ENCODE measurements at places on chromosomes 3 and 15.

DNA sequence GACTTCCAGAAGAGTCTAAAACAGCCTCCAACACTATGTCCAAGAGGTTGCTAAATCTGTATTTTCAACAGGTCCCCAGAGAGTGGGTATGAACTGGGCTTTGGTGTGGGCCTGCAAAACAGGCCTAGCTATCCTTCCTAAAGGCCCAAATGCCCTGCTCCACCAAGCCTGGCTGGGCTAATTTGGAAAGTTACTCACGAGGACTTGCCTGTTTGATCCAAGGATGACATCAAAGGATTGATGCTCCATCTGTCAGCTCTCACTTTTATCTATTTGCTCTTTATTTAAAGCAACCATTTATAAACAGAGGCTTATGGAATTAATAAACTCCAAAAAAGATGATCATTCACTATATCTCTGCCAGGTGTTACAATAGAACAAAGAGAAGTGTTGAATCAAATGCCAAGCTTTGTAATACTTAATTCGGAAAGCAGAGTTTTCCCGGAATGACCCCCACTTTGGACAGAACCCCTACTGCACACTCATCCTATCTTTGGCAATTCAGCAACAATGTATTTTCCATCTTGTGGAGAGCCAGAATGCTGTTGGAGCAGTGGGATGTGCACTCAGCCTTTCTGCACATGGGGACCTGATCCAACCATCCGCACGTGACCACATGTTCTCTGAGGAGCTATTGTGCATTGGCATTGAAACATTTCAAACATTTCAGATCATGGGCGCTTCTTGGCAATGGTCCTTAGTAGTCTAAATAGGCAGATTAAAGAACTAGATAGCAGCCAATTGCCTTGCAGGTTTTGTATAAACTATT lies 163.3 kb upstream of the THBS1 start:
- no peak for DNase-seq

- no peak for DNase-seq
Observed at GRCh38 chr3:168269001-168269400, 173.3 kb upstream of the GOLIM4 start.

- no peak for DNase-seq
Observed at GRCh38 chr3:12116870-12117269, 41.8 kb downstream of the TIMP4 start.

- DNase-seq, result no peak
Observed at GRCh38 chr3:98779541-98780335, 16.6 kb downstream of the ST3GAL6 start.

- no peak for DNase-seq
Observed at GRCh38 chr3:61522060-61522459, 39.3 kb upstream of the PTPRG start.

DNA sequence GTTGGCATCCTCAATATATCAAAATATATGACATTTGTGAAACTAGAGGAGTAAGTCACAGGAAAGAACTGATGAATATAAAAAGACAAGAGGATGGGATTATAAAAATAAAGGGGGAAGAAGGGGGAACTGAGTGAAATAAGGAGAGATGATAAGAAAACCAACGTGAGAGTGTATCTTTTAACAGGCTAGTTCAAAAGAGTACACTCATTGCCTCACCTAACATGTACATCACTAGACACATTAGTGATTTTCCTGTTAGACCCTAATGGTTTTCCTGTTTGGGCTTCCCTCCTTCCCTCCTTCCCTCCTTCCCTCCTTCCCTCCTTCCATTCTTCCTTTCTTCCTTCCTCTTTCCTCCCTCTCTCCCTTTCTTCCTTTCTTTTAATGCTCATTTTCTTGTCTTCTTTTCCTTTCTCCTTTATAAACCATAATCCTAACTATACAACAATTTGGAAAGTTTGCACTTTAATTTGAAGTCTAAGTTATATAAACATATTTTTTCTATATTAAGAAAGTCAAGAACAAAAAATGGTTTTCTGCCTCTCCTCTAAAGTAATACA lies 35.8 kb downstream of the FSIP1 start:
- no peak for DNase-seq

DNA sequence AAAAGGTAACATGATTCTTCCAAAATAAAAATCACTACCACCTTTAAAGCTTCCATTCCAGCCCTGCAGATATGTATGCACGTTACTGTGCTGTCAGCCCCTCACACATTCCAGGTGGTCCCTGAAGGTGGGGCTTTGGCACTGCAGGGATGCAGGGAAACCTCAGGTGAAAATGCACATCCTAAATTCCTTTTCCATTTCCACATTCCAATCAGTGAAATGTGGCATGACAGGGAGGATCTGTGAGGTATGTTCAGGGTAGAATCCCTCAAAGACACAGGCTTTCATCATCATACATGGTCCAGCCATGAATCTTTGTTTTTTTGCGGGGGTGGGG lies 45.3 kb downstream of the CCR4 start:
- no peak for DNase-seq

GRCh38 chr3:190266913-190267290 lies 55.3 kb downstream of the CLDN1 start:
- DNase-seq, result no peak

DNA sequence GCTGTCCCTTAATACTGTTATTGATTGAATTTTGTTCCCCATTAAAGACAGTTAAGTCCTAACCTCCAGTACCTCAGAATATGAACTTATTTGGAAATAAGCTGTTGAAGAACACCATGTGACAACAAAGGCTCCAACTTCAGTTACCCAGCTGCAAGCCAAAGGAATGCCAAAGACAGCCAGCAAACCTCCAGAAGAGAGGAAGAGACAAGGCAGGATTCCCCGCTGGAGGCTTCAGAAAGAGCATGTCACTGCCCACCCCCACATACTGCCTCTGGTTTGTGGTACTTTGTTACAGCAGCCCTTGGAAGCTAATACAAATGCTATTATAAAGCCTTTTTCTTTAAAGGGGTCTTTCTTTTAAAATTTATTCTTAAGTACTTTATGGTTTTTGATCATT lies 18.4 kb upstream of the NEK10 start:
- DNase-seq, result no peak

- DNase-seq, result no peak
Observed at GRCh38 chr3:171261487-171261886, 198.7 kb downstream of the TNIK start.

- no peak for DNase-seq
Observed at GRCh38 chr3:150639262-150639661, 36.1 kb downstream of the SELENOT start.

GRCh38 chr3:184237211-184237610 lies 7.8 kb downstream of the VWA5B2 start:
- no peak for DNase-seq

DNA sequence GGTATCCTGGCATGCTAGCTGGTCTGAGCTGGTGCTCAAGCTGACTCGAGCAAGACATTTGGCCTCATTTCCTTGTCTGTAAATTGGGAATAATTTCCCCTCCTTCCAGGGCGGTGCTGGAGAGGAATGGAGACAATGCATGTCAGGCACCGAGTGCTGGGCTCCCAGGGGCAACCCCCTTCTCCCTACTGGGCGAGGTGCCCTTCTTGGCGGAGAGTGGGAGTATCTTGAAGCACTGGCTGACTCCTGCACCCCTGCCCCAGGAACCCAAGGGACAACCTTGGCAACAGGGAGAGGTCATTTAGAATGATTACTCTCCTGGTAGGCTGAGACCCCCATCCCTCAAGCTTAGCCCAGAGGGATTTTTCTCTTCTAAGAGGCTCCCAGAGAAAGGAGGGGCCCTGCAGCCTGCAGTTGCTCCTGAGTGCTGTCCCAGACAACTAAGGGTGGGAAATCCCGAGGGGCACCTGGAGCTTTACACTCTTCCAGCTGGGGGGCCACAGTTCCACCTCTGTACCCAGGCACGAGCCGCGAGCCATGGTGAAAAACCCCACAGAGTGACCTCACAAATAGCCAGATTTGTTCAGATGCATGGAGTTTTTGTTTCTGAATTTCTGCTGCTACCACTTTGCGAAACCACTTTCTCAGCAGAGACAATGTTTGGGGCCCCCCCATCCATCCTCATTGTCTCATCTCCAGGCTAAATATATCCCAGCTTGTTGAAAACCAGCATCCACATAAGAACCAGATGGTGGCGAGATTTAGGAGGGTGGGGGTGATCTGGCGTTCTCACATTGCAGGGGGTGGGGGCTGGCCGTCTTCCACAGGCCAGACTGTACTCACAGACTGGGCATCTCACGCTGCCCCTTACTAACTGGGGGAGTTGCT lies 44.8 kb downstream of the ABTB1 start:
- DNase-seq, result peak; percentile 47

DNA sequence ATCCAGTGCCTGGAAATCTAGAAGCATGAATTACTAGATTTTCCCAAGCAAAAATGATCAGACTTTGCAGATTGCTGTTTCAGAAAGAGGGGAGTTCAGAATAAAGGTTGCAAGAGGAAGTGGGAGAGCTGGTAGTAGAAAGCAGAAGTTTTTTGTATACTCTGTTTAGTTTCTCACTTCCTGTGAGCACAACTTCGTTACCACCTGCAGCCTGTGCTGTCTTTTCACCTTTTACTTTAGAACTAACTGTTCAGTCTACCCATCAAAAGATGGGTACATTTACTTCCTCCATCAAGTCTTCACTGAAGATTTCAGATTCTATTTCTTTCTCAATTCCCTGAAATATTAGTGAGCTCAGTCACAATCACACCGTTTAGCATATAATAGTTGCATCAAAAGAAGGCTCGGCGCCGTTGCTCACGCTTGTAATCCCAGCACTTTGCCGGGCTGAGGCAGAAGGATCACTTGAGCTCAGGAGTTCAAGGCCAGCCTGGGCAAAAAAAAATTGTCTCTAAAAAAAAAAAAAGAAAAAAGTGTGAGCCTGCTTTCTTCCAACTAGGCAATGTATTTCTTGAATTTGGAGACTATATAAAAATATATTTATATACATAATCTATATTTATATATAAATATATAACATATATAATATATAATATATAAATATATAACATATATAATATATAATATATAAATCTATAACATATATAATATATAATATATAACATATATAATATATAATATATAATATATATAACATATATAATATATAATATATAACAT lies 1.8 kb upstream of the CEP97 start:
- DNase-seq, result no peak

DNA sequence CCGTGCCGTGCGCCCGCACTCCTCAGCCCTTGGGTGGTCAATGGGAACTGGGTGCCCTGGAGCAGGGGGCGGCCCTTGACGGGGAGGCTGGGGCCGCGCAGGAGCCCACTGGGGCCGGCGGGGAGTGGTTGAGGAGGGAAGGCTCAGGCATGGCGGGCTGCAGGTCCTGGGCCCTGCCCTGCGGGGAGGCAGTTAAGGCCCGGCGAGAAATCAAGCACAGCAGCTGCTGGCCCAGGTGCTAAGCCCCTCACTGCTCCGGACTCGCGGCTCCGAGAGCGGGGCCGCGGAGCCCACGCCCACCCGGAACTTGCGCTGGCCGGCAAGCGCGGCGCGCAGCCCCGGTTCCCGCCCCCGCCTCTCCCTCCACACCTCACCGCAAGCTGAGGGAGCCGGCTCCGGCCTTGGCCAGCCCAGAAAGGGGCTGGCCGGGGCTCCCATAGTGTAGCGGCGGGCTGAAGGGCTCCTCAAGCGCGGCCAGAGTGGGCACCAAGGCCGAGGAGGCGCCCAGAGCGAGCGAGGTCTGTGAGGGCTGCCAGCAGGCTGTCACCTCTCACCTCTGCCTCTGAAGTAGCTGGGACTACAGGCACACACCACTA lies 7.8 kb downstream of the GP9 start:
- DNase-seq, result no peak

DNA sequence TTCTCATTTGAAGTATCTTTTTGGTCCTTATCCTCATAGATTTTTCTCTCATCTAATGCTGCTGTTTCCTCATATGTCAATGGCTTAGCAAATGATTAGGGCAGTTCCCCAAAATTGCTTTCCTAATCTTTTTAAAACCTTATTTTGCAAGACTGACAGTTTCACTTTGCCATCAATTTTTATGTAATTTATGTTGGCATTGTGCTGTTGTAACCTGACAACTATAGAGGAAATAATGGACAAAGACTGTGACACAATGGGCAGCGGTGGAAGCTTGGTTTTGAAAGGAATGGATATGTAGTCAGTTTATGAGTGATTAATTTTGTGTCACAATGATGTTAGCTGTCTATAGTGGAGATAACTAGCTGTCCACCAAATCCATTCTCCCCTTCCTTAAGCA lies 10.6 kb upstream of the SH3BP5 start:
- no peak for DNase-seq

DNA sequence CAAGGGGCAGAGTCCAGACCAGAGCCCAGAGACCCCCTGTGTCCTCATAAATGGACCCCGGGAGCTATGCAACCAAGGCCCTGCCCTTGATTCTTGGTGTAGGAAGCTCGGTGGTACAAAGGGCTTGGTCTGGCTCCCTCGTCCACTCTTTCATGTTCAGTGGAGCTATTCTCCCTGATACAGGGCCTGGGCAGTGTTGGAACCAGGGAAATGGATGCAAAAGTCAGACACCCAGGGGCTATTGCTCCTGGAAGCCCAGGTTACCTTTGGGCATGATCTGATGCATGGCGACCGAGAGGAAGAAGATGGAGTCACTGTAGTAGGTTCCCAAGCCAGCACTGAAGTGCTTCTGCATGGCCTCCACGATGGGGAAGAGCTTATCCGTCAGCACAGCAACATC lies 44.5 kb downstream of the XXYLT1 start:
- peak; percentile 10 for DNase-seq

GRCh38 chr15:25901811-25902605 lies 38.9 kb upstream of the ATP10A start:
- no peak for DNase-seq

GRCh38 chr15:100174904-100175275 lies 166.9 kb downstream of the ADAMTS17 start:
- DNase-seq, result no peak

DNA sequence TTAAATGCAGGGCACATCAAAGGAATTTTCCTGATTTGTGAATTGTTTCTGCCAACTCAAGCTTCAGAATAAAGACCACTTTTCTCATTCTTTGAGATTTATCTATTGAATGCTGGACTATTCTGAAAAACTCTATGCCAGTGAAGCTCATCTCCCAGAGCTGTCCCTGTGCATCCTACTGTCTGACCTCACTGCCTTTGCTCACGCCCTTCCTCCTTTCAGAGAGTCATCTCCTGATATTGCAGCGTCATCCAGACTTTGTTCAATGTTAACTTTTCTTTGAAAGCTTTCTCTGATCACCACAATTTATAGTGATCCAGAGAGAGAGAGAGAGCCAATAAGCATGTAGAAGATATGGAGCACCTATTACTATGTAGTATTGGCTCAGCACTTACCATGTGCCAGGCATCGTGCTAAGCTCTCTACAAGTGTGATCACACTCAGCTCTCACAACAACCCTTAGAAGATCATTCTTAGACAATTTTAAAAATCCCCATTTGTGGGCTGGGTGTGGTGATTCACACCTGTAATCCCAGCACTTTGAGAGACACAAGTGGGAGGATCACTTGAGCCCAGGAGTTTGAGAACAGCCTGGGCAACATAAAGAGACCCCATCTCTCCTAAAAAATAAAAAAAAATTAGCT lies 30.2 kb upstream of the TLE3 start:
- no peak for DNase-seq

DNA sequence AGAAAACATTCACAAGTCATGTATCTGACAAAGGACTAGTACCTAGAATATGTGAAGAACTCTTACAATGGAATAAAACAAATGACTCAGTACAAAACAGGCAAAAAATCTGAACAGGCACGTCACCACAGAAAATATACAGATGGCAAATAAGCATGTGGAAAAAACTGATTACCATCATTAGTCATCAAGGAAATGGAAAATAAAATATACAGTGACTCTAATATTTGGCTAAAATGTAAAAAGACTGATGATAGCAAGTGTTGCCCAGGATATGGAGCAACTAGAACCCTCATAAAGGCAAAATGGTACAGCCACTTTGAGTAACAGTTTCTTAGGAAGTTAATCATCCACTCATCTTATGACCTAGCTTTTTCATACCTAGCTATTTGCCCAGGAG lies 95.8 kb upstream of the ABHD17C start:
- DNase-seq, result no peak

- no peak for DNase-seq
Observed at GRCh38 chr15:100901702-100902435, 17.3 kb upstream of the LRRK1 start.

Measured in D341Med (cell line).